ENCODE measurements at places on chromosomes 3 and 15.

DNA sequence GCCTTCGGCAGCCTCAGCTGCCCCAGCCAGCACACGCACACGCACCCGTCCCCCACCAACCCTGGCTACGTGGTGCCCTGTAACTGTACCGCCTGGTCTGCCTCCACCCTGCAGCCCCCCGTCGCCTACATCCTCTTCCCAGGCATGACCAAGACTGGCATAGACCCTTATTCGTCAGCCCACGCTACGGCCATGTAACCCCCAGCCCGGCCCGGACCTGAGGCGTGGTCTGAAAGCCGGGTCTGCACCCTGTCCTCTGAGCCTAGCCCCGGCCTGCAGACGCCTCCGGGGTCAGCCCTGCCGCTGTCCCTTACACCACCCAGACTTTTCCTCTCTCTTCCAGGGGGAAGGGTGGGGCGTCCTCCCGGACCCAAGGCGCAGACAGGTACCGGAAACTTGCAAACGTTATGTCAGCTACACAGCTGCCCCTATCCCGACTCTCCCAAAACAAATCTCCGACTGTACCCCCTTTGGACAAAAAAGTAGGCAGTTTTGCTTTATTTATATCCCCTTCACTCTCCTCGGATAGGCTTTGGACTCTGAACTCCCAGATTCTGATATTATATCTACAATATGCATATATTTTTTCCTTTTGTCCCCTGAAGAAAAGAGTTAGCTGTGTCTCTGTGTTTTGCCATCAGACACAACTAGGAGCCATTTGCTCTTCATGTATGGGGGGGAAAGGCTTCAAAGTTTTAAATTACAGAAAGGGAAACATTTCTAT, 1.4 kb downstream of the SOX14 start:
- no peak for DNase-seq

- DNase-seq: no peak
These were observed 311.5 kb downstream of the MFSD1 start for GRCh38 chr3:159113221-159113875.

DNA sequence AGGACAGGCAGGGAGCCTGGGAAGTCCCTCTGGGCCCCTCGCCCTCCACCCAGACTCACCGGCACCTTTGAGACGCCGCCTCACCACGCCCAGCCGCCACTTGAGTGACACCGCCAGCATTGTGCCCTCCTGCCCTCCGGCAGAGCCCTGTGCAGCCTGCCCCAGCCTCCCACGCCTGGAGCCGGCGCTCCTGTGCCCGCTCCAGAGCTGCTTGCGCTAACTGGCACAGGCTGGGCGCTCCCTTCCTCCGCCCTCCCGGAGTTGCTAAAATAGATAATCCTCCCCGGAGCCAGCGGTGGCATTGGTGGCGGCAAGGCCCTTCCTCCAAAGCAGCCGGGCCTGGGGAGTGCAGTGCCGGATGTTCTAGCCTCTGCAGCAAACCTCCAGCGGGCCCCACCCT, 15.7 kb upstream of the GRIP2 start:
- no peak for DNase-seq

- no peak for DNase-seq
These were observed 59.6 kb upstream of the CASR start for GRCh38 chr3:122123850-122124249.

DNA sequence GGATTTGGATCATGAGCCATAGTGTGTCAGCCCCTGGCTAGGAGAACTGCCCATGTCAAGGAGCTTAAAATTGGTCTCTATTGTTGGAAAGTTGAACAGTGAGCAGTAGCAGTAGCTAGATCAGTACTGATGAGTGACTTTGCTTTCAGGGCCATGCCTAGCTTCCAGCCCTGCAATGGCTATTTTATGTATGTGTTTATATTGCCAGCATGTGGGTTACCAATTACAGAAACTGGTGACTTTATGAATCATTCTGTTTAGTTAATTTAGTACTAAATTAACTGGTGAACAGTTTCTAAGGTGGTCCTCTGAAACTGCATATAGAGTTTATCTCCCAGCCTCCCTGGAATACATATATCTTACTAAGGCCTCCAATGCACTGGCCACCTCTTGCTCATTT, 908.1 kb upstream of the ALCAM start:
- no peak for DNase-seq

DNA sequence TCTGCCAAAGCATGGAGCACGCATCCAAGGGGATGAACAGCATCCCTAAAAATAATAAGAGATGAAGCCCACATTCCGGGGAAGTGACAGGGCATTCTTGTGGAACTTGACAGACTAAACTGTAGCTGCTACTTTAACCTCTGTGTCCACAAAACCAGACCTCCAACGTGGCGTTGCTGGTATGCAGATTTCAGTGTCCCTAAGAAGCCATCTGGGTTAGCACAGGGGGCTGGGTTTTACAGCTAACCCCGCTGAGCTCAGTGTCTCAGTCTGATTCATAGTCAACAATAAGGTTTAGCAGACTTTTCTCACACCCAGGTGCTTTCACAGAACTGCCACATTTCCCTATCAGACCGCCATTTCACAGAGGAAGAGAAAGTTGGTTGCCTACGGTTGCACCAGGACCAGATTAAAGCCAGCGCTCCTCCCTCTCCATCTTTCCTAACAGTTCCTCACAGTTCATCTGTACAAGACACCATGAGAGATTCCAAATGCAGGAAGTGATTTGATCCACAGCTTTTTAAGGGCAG, 61.6 kb upstream of the CTDSPL start:
- no peak for DNase-seq

GRCh38 chr3:179848711-179849110, 188.0 kb downstream of the PEX5L start:
- DNase-seq: no peak

GRCh38 chr15:89647191-89647851, 7.9 kb downstream of the KIF7 start:
- DNase-seq: peak; percentile 40

GRCh38 chr15:66641485-66642315, 60.3 kb upstream of the SMAD6 start:
- DNase-seq: no peak

DNA sequence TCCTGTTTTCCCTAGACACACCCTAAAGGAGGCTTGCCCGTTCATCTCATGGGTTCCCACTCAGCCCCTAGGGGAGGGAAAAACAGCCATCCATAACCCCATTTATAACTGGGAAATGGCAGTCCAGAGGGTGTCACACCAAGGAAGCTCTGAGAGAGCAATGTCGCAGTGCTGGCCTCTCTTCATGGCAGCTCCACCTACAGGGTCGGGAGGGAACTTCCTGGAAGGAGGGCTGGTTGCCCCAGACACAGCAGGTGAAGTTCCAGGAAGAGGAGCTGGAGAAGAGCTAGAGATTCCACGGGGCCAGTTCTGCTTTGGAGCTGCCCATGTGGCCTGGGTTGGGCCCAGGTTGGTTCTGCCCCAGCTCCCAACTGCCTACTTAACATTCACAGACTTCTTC, 22.3 kb upstream of the LINGO1 start:
- DNase-seq: no peak

DNA sequence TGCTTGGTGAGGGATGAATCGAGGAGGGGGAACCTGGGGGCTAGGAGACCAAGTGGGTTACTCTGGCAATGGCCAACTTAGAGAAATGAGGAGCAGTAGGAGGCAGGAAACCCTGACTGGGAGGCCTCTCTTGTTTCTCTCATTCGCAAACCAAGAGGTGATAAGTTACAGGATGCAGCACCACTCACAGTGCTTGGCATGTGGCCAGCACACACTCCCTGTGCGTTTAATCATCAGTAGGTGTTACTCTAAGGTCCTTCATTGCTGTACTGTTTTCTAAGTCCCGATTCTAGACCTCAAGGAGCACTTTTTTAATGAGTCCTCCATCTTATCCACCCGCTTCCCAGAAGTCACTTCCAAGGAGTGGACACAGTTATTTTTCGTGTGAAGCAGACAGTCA, 314.1 kb upstream of the TRIM42 start:
- no peak for DNase-seq

- DNase-seq: no peak
These were observed 48.1 kb downstream of the PLCL2 start for GRCh38 chr3:16932877-16933276.

DNA sequence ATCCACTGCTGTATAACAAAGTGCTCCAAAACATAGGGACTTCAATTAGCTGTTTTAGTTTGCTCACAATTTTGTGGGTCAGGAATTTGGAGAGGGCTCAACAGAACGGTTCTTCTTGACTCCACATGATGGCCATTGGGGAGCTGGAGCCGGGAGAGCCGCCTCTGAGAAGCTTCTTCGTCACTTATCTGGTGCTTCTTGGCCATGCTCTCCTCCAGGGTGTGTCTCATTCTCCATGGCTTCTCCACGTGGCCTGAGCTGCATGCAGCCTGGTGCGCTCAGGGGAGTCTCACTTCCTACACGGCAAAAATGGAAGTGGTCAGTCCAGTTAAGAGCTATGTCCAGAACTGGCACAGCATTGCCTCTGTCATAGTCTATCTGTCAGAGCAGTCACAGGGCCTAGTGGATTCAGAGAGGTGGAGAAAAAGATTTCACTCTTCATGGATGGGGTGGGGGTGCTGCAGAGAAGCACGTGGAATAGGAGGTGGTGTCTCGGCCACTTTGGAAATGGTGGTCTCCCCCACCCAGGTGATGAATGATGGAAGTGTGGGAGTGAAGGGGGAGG, 26.3 kb upstream of the PRR23E start:
- DNase-seq: no peak

GRCh38 chr3:113274425-113275257, 63.3 kb downstream of the BOC start:
- DNase-seq: no peak

DNA sequence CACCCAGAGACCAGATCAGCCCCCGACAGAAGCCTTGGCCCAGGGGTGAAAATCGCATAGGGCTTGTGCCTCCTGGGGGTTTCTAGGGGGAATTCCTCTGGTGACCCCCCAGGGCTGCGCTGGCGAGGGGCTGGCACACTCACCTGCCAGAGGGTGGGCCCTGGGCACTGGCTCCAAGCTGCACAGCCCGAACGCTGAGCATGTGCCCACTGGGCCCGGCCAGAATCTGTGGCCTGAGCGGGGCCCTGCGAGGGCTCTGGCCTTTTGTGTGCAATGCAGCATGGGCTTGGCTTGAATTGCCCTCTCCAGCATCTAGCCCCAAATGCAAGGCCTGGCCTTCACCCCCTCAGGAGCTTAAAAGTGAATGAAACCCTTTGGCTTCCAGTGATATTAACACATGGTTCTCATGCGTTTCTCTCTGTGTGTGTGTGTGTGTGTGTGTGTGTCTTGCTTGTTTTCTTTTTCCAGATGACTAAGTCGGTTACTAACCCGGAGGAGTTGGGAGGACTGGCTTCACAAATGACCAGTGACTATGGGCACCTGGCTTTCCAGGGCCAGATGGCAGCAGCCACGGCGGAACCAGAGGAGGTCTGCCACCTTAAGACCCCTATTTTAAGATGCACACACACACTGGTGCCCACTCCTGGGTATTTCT, 259.1 kb upstream of the TPM1 start:
- no peak for DNase-seq

GRCh38 chr3:183428447-183429211, at the start of gene MCF2L2:
TSS of gene MCF2L2 (minus strand) at chr3:183428619. CDS start at chr3:183427977, 642 bp downstream.
- DNase-seq: no peak

DNA sequence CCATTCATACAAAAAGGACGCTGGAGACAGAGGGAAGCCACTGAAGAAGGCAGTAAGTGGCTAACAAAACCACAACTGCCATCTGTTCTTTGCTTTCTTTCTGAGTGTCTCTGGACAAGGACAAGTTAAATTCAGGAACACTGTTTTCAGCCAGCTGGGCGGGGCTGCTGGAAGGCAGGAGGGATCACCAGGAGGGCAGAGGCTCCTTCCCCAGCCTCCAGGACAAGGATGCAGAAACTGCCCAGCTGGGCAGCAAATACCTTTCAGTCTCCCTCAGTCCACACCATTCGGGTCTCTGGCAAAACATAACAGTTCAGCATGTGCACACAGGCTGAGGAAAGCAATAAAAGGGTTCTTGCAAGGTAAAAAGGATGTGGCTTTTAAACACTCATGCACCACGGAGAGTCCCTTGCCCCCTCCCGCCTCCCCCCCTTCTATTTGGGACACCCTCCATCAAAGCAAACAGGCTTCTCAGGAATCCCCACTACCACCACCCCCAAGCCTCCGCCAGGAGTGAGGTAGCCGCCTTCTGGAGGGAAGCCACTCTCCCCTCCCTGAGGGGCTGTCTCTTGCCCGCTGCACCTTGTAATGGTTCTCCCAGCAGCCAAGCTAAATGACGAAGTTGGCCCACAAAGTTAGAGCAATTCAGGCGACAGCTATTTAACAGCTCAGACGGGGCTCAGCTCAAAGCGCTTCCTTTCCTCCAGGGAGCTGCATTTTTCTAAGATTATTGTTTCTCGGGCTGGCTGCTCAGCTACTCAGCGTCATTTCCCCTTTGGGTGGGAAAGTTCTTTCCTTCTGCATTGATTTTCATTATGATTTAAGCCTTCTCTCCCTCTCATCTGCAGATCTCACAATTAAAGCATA, 3.8 kb downstream of the HEG1 start:
- peak; percentile 16 for DNase-seq

DNA sequence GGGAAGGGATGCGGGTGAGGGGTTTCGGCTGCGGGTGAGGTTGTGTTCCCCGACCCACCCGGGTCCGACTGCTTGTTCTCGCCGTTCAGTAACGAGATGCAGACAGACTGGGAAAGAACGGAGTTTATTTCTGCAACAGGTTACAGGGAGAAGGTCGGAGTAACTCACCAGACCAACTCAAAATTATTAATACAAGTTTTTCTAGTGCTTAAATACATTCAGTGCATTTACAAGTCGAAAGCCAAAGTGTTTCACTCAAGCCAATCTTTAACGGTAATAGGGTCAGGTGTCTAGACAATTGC, 492 bp upstream of the HIGD1A start:
- no peak for DNase-seq

GRCh38 chr3:178297740-178298139, 238.5 kb upstream of the KCNMB2 start:
- no peak for DNase-seq

GRCh38 chr3:186772281-186772694, 11.1 kb upstream of the EIF4A2 start:
- DNase-seq: no peak

DNA sequence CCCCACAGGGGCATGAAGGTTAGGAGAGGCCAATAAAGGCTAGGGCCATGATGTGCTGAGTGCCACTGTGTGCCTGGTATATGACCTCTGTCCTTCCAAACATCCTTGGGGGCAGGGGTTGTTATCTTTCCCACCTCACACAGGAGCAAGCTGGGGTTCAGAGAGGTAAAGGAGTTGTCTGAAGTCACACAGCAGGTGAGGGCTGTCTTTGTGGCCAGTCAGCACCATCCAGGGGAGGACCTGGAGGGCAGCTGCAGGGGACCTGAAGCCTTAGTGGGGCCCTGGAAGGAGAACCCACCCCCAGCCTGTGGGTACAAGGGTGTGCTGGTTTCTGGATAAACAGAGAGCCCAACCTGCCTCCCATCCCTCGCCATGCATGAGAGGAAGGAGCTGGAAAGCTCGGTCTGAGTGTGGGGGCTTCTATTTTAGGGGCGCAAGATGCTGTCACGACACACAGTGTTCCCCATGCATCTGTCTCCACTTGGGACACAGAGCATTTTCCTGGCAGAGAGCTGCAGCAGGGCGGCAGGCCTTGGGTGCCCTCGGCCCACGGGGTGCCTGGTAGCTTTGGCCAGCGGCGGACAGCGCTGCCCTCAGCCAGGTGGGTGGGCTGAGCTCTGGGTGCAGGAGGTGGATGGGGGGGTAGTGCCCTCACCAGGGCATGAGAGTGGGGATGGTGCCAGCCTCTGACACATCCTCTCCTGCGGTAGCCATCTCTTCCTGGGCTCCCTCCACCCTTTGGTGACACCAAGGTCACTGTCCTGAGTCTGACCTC, 14.7 kb downstream of the IQSEC1 start:
- no peak for DNase-seq

GRCh38 chr3:179837374-179837773, 184.5 kb downstream of the USP13 start:
- no peak for DNase-seq

- no peak for DNase-seq
These were observed 85.3 kb upstream of the SLC6A1 start for GRCh38 chr3:10907262-10907661.
